Caco-2 (cell line): ENCODE measurements at places on chromosomes 5 and 9.

GRCh38 chr9:13770956-13771355 lies 491.5 kb upstream of the MPDZ start:
- DNase-seq, result no peak

- DNase-seq, result peak; percentile 26
Measured at GRCh38 chr5:173320259-173320658, 8.0 kb downstream of the STC2 start.

DNA sequence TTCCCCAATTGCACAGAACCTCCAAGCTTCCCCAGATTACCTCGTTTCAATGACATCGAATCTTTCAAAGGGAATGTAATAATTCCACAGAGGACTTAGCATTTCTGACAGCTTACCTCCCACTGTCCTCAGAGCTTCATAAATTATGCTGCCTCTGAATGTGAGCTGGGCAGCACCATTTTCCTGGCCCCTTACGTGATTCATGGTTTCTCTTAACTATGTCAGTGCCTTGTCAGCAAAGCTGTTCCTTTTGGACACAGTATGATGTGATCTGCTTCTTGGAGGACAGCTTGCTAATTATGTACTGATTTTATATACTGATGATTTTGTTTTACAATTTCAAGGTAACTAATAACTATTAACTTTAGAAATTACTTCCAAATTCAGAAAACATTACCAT lies 27.7 kb upstream of the SSBP2 start:
- no peak for DNase-seq

GRCh38 chr5:157273131-157273556 lies 7.2 kb downstream of the CYFIP2 start:
- DNase-seq, result no peak

DNA sequence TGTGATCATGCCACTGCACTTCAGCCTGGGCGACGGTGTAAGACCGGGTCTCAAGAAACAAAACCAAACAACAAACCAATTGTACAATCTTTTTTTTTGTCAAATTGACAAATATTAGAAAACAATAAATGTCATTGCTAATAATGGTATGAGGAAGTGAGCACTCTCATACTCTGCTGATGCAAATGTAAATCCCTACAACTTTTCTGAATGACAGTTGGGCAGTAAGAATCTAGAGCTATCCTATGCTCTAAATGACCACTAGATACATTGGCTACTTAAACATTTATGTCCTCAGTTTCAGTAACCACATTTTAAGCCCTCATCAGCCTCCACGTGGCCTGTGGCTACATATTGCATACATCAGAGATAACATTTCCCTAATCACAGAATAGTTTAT lies 256.2 kb downstream of the FER start:
- no peak for DNase-seq

DNA sequence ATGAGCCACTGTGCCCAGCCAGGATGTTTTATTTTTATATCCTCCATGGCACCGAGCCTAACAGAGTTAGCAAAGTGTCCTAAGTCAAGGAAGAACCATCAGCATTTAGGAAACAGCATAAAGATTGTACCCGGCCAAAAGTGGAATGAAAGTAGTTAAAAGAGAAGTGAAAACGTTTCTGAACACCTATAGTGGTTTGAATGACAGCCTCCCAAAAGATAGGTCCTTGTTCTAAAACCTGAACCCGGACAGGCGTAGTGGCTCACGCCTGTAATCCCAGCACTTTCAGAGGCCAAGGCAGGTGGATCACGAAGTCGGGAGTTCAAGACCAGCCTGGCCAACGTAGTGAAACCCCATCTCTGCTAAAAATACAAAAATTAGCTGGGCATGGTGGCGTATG lies 37.4 kb downstream of the ZFAND5 start:
- DNase-seq, result no peak

DNA sequence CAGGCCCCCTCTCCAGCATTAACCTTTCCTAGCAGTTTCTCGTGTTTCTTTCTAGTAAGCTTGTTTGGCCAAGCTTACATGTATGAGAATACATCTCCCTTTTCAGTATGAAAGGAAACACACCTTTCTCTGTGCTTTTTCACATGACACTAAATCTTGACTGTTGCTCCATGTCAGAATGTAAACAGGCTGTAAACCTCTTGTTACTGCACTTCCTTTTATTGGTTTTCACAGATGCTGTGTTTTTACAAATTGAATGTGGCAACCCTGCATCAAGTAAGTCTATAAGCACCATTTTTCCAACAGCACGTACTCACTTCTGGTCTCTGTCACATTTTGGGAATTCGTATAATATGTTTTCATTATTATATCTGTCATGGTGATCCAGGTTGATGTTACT lies 2.2 kb upstream of the CANX start:
- no peak for DNase-seq

GRCh38 chr9:137762414-137763061 lies 115.0 kb upstream of the CACNA1B start:
- DNase-seq, result no peak

DNA sequence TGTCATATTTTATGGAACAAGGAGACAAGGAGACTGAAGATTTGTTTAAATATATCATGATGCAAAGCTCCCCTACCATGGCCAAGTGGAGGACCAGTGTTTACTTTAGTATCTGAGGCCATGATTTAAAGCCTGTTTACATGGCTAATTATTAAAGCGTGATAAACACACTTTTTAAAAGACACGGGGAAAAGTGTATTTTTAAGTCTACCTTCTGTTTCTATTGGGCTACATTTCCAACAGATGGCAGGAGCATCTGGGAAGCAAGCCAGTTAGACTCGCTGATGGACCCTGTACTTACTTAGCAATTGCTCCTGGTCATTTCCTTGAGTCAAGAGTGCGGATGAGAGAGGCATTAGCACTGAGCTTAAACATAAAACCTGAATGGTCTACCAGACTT lies 480.3 kb upstream of the SEMA6A start:
- no peak for DNase-seq

GRCh38 chr9:21919377-21920362 lies 74.5 kb downstream of the CDKN2A start:
- no peak for DNase-seq

- DNase-seq, result no peak
Measured at GRCh38 chr5:156913719-156914370, 49.2 kb downstream of the TIMD4 start.

- no peak for DNase-seq
Measured at GRCh38 chr5:80754900-80755299, 100.1 kb upstream of the DHFR start.

GRCh38 chr5:56733580-56733979 lies 81.8 kb upstream of the MAP3K1 start:
- no peak for DNase-seq

DNA sequence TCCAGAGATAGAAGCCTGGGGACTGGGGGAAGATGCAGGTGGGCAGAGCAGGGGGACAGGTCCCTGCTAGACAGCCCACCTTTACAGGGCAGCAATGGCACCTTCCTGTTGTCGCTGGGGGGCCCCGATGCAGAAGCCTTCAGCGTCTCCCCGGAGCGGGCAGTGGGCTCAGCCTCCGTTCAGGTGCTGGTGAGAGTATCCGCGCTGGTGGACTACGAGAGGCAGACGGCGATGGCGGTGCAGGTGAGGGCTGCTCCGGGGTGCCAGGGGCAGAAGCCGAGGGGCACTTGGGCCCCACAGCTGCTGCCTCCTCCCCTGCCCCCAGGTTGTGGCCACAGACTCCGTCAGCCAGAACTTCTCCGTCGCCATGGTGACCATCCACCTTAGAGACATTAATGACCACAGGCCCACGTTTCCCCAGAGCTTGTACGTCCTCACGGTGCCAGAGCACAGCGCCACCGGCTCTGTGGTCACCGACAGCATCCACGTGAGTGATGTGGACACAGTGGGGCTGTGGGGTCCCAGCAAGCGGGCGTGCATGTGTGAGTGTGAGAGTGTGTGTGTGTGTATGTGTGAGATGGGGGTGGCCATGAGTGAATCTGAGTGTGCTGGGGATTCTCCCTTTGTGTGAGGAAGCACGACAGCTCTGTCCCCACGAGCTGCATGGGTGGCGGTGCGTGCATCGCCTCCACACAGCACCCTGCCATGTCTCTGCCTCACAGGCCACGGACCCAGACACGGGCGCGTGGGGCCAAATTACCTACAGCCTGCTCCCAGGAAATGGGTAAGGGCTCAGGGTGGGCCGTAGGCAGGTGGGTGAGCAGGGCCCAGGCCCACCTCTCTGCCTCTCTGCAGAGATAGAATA lies 28.4 kb downstream of the CDHR2 start:
- DNase-seq, result no peak

DNA sequence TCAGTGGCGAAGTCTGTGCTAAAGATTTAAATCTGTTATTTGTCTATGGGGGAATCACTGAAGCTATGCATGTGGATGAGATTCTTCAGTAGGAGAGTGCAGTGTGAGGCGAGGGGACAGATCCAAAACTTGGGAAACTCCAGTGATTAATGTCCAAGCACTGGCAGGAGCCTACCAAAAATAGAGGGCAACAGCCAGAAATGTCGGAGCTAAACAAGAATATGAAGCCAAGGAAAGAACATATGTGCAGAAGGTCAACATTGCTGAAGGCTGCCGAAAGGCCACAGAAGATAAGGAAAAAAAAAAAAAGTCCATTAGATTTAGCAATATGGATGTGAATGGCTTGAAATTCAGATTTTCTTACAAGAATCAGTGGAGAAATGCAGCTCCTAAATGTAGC lies 61.8 kb downstream of the C6 start:
- DNase-seq, result no peak

DNA sequence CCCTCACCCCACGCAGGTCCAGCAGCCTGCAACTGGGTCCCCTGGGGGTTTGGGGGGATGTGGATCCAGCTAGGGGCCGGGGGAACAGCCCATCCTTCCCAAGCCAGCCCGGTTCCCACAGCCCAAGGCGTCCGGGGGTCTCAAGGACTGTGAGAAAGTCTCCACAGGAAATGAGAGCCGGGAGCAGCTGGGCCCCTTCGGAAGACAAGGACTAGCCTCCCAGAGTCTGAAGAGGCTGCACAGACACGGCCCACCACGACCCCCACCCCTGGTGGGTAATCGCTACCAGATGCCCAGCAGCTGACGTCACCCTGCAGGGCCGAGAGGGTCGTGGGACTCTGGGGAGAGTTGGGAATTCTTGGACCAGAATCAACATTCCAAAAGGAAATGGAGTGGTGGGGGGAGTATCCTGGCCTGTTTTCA lies 10.5 kb downstream of the SH2D3C start:
- no peak for DNase-seq

DNA sequence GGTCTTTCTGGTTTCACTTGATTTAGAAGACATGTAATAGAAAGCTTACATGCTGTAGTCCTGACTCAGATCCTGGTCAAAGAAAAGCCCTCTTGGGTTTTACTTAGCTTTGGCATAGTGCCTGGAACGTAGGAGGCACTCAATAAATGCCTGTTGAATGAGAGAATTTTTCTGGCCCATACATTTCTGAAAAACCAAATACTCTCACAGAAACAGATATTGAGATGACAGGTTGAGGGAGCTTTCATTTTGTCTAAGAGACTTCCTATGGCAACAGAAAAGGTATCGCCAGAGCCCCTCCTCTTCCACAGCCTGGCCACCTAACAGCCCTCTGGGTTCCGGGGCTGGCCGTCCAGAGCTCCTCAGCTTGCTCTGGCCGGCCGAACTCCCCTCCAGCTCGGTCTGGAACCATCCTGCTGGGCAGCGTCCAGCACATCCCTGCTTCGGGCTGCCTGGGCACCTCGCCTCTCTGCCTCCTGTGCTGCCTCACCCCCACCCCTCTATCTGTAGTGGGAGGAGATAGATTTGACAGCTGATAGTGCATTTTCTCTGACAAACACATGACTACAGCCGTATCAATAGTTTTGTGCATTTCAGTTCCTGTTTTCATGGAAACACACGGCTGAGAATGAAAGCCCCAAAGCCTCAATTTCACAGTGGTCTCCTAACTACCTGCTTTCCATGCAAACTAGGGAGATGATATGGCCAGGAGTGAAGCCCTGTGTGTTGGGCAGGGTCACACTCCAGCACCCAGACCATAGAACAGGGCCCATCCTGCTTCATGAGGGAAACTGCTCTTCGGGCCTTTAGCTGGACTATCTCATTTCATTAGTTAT lies 1.1 kb downstream of the IL4 start:
- no peak for DNase-seq

DNA sequence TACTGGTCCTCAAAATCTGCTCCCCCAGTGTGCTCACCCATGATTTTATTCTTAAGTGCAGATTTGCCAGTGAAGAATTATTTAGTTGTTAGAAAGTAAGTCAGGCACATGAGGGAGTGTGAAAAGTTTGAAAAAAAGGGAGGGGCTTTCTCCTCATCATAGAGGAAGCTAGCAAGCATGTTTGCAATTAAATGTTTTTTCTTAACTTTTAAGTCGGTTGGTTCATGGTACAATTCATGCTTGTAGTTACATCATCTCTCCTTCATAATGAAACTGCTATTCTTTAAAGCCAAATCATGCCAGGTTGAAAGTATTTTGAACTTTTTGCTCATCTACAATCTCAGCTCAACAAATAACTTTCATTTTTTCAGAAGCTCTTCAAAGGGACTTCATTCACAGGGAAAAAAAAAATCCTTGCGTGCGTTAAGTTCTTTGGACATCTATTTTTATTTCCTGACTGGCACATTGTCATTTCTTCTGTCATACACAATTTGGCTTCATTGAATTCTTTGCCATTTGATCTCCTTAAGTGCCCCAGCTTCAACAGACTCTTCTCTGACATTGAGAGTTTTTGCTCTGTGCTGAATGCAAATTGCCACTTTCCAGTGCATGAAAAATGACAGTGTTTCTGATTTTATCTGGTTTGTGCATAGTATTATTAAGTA lies 456.9 kb downstream of the TMEM232 start:
- DNase-seq, result no peak

DNA sequence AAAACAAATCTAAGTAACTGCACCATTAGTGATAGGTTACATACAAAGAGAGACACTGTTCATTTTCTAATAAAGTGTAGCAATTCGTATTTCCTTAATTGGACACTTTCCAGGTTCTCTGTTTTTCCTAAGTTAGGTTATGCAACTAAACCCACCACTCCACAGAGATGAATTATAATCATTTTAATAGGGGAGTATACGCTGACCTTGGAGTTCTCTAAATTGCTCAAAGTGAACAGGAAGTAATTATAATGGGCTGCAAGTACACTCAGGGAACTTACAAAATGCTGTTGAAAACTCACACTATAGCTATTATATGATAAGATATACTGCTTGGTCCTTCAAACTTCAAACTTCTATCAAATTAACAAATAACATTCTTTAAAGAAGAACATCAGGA lies 18.2 kb upstream of the ADCY2 start:
- no peak for DNase-seq

DNA sequence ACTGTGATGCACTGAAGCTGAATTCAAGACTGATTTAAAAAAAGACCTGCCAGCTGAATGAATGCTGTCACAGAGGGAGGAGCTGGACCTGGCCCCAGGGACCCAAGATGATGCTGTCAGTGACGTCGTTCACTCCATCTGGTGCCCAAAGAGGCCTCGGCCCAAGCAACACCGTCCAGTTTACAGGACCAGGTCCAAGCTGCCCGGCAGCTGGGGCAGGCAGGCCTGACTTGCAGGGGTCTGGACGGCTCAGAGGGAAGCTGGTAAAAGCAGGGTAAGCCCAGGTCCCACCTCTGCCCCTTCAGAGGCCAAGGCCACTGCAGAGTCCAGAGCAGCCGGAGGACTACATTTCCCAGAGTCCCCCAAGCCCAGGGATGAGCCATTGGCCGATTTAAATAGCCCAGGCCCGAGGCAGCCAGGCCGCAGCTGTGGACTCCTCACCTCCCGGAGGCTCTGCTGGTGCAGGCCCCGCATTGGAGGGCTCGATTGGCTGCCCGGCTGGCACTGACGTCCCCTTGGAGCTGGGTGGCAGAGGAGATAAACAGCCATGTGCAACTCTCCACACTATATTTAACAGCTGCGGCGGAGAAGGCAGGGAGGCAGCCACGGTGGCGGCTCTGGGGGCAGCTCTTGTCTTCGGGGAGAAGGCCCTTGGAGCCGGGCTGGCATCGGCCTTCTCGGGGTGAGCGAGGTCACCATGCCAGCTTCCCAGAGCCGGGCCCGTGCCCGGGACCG lies at the start of gene PLPP7:
PLPP7 (plus strand) TSS at position 423 of the 735 bp plus-strand sequence; CDS start at position 698, 275 bp downstream.
- DNase-seq, result peak; percentile 24
